ENCODE measurements at places on chromosomes 5 and 9. TPM values are rescaled to one million over a fixed set of nuclear protein-coding genes. Genes with fewer than 3 reads are reported as not detected.

The NME5 gene
- 1.9 TPM for total RNA-seq

The SLC45A2 gene
- total RNA-seq: under 0.01 TPM

The FOXD1 gene
- total RNA-seq: 0.13 TPM

DNA sequence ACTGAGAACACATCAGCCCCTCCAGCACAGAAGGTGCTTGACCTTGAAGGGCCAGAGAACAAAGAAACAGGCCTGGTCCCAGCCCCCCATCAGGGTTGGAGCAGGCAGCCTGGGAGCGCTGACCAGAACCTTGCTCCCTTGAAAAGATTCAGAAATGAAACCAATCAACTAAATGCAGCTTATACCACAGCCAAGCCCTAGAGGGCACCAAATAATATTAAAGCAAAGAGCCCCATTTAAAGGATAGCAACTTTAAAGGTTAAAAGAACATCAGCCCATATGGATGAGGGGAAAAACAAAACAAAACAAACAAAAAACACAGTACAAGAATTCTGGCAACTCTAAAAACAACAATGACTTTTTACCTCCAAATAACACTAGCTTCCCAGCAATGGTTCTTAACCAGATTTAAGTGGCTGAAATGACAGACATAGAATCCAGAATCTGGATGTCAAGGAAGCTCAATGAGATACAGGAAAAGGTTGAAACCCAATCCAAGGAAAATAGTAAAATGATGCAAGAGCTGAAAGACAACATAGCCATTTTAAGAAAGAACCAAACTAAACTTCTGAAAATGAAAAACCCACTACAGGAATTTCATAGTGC is 471.9 kb downstream of the MTRR start:
- no peak for DNase-seq

DNA sequence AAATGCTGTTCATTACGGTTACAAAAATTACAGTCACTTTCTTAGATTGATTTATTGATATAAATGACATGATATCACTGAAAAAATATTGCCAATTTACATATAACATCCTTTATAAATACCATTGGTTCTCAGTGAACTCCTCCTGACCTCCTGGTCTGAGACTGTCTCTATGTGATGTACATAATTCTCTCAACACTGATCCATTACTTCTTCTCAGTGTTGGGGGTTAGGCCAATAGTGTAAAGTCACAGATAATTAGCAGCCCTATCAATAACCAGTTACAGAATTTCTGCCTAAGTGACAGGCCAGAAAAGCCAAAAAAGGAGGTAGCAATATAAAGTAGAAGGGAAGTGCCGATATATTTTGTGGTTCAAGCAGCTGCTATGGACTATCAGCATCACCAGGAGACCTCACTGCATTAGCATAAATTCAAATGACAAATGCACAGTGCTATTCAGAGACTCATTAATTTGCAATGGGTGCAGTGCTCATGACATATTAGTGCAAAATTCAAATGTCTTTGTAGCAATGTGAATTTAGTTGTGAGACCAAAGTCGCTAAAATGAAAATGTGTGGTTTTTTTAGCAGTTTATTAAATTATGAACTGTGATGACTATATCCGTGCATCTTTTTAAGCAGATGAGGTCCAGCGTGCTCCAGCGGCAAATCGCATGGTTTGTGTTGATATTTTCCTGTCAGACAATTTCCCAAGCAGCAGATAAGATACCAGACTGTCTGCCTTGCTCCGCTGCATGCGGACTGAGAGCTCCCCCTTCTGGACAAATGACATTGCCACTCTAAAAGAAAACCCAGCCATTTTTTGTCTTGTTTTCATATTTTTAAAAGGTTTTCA is 144.6 kb downstream of the CETN3 start:
- peak; percentile 60 for DNase-seq

- DNase-seq: peak; percentile 7
Observed at GRCh38 chr9:33703430-33704102, 91.8 kb upstream of the PRSS3 start.
